ENCODE measurements at places on chromosomes 16 and 17. TPM values are rescaled to one million over a fixed set of nuclear protein-coding genes. Genes with fewer than 3 reads are reported as not detected.
A peak's percentile ranks its signal among the peaks of the same experiment; 100 is the strongest.

DNA sequence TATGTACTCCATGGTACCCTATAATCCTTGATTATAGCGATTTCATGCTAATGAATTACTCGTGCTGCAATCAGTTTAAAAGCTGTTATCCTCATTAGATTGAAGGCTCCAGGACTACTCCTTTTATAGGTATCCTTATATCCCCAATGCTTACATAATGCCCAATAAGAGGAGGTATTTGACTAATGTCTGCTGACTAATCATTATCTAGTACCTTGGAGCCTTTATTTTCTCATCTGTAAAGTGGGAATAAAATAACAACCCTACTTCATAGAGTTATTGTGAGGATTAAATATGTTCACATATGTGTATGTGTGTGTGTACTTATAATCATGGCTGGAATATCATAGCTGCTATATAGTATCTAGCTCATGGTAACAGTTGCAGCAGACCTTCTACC lies 1031.5 kb downstream of the CDH11 start:
- no peak for DNase-seq

DNA sequence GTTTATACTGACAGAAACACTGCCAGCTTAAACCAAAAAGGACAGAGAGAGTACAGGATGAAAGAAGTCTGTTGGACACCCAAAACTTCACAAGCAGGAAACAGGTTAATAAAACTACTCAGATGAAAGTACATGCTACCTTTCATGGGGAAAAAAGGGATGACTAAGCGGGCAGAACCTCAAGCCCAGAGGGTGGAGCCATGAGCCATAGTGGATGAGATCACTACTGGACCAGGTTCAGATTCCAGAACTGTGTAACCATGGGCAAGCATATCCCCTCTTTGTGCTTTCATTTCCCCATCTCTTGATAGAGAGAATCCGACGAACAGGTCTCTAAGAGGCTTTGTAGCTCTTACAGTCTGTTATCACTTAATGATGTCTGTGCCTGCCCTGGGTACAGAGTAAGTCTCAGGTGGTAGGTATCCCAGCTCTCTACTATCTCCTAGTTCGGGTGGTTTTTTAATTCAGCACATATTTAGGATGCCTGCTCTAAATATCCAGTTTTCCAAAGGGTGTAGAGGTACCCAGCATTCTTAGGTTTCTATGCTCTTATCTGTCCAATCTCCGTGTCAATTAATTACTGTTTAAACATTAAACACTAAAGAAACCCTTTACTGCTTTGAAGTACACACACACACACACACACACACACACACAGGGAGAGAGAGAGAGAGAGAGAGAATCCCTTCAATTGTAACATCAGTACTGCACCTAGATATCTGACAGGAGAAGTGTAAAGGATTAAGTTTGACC lies 206.7 kb downstream of the ZNF423 start:
- DNase-seq = no peak

GRCh38 chr17:21172846-21173245 lies 41.1 kb downstream of the TMEM11 start:
- no peak for DNase-seq

GP1BA gene
- not detected for total RNA-seq

DNA sequence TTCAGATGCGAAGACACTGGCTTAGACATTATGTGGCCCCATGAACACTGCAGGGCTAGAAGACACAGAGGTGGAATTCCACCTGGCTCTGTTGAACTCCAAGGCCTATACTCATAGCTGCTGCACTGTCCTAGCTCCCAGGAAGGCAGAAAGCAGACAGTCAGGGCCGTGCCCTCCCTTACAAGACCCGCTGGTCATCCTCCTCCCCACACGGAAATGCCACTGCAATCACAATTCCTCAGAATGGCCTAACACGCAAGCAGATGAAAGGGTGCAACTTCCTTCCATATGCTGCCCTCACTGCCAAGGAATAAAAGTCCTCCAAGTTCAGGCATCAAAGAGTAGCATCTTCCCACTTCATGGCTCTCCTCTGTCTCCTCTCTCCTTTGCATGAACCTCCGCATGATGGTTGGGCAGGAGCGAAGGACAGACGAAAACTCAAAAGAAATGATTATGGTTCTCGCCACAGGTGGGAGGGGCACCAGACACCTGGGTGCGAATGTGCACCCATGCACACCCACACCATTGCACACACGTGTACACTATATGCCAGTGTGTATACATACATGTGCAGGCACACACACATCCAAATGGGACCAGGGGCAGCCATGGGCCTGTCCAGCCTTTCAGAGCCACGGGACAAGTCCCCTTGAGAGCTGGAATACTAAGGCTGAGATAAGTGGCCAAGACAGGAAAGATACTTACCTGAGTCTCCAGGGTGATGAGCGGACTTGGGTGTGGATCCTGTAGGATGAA lies 113.3 kb downstream of the XYLT1 start:
- no peak for DNase-seq

NUDT7 gene
- total RNA-seq = 6.2 TPM

DNA sequence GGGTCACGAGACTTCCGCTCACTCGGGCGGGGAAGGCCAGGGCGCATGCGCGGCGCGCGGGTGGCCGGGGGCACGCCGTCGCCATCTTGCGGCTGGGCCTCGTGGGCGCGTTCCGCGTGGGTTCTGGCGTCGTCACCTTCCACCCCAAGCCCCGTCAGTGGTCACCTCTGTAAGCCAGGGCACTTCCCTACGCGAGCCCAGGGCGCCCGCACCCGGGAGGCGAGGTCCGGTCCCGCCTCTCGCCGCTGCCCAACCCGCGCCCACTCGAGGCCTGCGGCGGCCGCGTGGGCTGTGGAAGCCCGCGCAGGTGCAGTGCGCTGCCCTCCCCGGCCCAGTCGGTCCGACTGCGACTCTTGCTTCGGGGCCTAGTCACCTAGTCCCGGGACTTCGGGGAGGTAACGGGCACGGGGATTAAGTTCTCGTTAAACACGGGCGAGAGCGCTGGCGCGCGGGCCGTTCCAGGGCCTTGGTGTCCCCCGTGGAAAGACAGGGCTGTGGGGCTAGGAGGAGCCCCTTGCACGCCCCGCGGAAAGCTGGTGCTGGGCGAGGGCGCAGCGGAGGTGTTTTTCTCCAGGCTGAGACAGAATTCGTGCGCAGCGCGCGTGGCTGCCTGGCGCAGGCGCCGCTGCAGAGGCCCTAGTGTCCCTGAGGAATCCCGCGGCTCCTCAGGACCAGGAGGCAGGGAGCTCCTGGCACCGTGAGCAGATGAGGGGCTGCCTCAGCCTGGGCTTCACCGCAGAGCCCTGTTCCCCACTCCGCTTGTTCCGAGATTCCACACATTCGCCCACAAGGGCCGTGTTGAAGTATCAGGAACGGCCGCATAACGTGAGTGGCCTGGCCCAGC lies 472 bp upstream of the ARHGDIA start:
- DNase-seq = peak; percentile 95

DNAI2 gene
- total RNA-seq = not detected

CORO6 gene
- total RNA-seq = 0.87 TPM
